Smooth muscle cell of the brain vasculature (primary cell): ENCODE measurements at places on chromosomes 2 and 18.
A peak's percentile ranks its signal among the peaks of the same experiment; 100 is the strongest.

GRCh38 chr2:71689968-71690834 lies 236.8 kb downstream of the DYSF start:
- no peak for DNase-seq

DNA sequence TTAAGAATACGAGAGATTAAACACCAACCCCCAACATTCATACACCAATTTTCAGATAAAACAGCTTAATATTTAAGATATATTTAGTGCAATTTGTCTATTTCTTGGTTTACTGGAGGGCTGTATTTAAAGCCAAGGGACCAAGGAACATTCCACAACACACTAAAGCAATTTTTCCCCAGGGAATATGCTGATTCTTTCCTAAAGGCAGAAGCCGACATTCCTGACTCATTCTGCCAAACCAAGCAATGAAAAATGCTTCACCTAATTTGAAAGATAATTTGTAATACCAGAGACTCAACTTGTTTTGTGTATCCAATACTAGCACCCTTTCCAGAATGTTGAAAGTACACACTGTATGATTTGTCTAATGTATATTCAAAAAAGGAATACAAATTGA lies 1267.6 kb upstream of the PIK3C3 start:
- DNase-seq = no peak

- no peak for DNase-seq
Measured at GRCh38 chr2:45330637-45331409, 280.2 kb downstream of the SRBD1 start.

DNA sequence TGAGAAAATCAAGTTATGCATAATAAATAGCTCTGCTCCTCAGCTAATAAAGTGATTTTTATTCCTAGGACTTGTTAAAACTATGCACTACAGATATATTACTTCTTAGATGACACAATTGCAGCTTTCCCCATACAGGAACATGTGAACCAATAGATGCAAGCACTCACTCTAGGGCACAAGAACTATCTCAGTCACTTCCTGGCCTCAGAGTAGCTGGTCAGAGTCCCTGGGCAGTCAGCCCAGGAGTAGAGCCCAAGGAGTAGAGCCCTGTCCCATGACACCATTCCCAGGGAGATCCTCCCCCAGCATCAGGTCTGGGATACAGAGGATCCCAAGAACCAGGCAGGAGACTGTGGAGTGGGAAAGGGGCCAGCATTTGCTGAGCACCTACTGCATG lies 2.7 kb downstream of the TNS1 start:
- no peak for DNase-seq

DNA sequence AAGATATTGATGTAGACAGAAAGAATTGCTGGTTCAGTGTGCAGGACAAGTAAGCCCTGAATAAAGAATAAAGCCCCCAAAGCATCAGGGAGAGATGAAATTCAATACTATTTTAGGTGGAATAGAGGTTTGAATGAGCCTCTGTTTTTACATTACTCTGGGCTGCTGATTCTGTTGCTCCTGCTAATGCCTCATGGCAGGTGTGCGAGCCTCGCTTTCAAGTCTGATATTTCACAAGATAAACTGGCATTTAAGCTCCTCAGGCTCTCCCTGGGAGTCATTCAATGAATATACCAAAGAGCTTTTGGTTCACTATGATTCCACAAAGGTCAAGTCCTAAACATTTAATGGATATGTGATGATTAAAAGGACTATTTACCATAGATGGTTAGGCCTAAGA lies 601.0 kb upstream of the SLC39A10 start:
- DNase-seq = no peak

DNA sequence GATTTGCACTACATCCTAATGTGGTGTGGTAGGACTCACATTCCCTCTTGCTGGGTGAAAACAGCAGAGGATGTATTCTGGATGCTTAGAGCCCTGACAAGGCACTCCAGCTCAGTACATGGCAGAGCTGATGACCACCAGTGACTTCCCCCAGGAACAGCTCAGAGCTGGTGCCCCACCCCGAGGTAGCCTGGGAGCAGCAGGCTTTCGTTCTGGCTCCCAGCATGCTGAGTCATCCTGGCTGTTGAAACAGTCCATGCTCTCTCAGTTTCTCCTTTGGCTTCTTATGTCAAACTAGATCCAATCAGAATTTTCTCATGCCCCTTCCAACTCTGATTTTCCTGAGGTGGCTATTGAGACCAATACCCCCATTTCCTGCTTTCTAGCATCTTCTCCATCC lies 438.2 kb downstream of the NBAS start:
- no peak for DNase-seq

GRCh38 chr18:33711514-33711913 lies 133.5 kb downstream of the ASXL3 start:
- DNase-seq = no peak

DNA sequence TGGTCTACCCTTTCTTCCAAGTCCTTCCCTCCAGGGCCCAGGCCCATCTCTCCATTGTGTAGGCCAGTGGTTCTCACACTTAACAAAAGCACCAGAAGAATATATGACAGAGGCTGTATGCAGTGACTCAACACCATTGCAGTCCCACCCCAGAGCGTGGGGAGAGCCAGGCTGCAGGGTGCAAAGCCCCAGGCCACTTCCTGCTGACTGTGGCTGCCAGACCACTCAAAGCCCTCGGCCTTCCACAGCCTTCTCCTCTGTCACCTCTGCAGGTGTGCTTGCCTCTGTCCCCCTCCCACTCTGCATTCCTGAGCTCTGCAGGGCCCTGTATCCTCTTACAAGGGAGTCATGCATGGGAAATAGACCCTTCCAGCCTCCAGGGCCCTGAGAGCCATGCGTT lies 40.4 kb upstream of the ARHGEF4 start:
- no peak for DNase-seq

DNA sequence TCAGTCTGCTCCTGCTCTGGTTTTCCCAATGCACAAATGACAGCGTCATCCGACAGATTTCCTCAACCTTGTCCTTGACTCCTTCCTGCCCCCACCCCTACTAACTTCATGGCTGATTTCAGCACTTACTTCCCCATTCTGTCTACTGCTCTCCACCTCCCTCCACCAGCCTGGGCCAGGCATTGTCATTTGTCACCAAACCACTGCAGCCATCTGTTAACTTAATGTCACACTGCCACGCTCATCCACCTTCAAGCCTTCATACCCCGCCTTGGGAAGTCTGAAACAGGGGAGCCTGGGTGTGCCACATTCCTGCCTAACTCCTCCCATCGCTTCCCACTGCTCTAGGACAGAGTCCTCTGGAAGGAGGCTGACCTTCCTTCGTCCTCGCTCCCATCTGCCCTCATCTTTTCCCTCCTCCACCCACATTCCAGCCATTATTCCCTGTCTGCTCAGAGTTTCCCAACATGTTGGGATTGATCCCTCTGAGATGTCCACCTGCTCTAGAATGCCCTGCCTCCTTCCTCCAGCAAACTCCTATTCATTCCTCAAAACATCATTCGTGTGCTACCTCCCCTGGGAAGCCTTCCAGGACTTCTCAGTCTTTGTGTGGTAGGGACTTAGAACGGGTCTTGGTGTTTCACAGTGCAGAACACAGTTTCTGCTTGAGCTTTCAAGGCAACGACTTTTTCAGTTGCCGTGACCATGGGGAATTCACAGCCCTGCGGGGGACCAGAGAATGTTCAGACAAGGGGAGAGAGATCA lies 42.2 kb upstream of the SMAD7 start:
- no peak for DNase-seq

DNA sequence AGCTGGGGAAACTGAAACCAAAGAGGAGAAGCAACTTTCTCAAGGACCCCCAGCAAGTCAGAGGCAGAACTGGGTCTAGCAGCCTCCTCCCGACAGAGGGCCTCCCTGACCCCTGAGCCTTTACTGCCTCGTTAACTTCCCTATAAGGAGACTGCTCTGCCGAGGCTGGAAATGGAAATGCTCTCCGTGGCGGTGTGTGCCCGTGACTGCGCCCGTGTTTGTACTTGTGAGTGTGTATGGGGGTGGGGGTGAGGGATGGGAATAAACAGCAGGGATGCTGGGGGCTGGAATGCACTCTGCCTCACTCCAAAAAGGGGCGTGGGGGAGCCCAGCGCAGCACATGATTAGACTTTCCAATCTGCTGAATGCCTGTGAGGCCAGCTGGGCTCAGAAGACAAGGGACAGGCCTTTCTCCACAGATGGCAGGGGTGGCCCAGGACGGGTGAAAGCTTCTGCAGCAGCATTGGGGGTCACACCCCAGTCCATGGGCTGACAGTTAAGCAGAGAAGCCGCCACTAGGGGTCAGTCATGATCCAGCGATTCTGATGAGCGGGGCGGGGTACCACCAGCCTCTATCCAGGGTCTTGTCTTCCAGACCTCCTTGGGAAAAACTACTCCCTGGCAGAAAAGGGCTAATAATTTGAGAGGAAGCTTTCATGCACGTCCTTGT lies 26.8 kb downstream of the MPHOSPH10 start:
- DNase-seq = no peak

GRCh38 chr2:23900541-23901322 lies 26.2 kb downstream of the ATAD2B start:
- peak; percentile 56 for DNase-seq

GRCh38 chr2:79940364-79940763 lies 364.2 kb downstream of the LRRTM1 start:
- no peak for DNase-seq

GRCh38 chr2:22795287-22795866 lies 589.6 kb upstream of the KLHL29 start:
- DNase-seq = no peak

DNA sequence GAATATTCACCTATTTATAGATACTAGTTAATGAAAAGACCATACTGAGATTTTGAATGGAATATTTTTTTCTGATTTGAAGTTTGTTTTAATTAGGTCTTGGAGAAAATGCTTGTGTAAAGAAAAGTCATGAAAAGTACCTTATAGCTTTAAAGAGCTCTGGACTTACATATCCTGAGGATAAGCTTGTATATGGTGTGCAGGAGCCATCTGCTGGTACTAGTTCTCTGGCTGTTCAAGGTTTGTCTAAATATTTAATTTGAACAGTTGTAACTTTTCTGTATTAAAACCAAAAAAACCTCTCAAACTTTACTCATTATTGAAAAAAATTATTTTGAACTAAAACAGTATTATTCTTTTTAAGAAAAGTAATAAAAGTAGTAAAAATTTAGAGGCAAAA lies 50.1 kb downstream of the UBR3 start:
- DNase-seq = no peak

DNA sequence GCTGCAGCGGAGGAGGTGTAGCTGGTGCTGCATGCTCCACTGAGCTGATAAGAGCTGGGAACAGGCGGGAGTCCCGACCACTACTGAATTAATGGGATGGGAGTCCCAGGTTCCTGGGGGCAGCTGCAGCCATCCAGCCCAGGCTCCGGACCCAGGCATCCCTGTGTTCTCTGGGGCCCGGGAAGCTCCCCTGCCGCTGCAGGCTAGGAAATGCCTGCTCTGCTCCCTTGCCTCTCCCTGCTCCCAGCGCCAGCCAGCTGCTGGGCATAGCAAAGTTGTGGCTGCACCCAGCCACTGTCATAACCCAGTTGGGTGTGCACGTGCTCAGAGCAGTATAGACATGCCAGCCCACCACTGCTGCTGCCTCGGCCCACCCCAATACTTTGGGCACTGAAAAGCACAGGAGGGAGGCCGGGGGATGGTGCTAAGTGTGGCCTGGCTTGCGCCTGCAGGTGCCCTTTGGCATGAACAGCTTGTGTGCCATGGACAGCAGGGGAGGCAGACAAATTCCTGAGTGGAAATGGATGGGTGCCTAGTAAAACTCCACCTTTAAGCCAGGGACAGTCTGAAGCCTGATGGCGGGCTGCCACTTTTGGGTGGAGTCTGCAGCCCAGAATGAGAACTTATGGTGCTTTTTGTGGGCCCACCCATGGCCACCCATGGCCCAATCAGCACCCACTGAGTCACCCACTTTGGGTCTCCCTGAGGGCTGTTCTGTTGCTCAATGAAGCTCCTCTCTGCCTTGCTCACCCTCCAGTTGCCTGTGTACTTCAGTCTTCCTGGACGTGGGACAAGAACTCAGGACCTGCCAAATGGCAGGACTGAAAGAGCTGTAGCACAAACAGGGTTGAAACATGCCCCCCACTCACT lies 219.3 kb upstream of the TMEFF2 start:
- no peak for DNase-seq

GRCh38 chr2:47158576-47158975 lies 3.5 kb upstream of the STPG4 start:
- no peak for DNase-seq

DNA sequence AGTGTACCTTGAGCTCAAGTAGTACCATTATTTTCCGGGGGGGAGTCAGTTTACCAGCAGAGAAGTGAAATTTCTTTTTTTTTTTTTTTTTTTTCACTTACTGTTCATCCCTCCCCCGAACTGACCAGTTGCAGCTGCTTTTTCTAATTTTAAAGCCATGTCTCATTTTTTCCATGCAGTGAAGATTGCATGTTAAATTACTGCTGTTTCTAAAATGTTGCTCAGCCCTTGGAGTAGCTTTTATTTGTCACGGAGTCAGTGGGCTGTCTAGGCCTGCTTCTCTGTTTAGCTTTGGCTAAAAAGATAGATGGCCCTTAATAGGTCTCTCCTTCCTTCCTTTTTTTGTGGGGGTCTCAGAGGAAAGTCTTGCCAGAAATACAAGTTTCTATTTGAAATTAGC lies 70.2 kb downstream of the NGEF start:
- no peak for DNase-seq

DNA sequence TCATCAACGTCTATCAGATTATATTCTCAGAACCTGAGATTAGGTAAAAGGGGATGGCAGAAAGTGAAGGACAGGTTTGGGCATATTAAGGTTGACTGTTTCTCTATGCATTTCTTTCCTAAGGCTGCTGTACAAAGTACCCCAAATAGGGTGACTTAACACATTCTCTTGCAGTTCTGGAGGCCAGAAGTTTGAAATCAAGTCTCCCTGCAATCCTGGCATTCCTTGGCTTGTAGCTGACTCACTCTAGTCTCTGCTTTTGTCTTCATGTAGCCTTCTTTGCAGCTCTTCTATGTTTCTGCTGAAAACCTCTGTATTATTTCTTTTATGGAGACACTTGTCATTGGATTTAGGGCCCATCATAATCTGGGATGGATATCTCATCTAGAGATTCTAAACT lies 364.3 kb downstream of the PLCL1 start:
- no peak for DNase-seq

DNA sequence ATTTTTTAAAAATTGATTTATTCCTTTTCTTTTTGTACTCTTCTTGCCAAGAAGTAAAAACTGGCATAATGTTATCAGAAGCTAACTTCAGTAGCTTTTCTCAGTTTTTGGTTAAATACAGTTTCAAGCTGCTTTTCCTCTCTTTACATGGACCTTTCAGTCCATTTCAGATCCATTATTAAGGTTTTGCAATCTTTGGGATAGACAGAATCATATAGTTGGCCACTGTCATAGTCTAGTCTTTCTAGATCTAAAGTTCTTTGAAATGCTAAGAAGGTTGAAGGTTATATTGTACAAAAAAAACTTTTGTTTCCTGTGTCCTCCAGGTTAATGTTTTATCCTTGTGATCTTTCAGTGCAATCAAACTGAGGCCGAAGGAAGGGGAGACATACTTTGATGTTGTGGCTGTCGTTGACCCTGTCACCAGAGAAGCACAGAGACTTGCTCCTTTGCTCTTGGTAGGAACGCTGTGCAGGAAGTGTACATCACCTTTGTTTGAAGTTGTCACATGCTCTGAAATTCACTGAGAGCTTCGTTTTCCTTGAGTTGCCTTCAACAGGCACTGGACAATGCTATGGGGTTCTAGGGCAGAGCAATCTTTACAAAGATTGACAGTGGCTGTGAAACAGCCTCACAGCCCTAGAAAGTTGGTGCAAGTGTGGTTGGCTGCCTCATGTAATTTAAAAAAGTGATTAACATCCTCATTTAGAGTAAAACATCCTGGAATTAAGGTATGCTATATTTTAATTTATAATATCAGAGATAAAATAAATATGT lies 79.1 kb downstream of the UGGT1 start:
- DNase-seq = no peak

- no peak for DNase-seq
Measured at GRCh38 chr18:61093965-61094364, 239.3 kb upstream of the CDH20 start.
